Naive B cell (primary cell): ENCODE measurements at places on chromosomes 13 and 19. TPM values are rescaled to one million over a fixed set of nuclear protein-coding genes. Genes with fewer than 3 reads are reported as not detected.

The HSPB6 gene
- polyA plus RNA-seq = not detected

The PCDH9 gene
- 68.7 TPM for polyA plus RNA-seq

The SIGLEC11 gene
- not detected for polyA plus RNA-seq

The APOC4 gene
- not detected for polyA plus RNA-seq

The CPT1C gene
- polyA plus RNA-seq = not detected

The FGF22 gene
- polyA plus RNA-seq = not detected

The PCDH17 gene
- not detected for polyA plus RNA-seq

The PNKP gene
- 52.0 TPM for polyA plus RNA-seq

DNA sequence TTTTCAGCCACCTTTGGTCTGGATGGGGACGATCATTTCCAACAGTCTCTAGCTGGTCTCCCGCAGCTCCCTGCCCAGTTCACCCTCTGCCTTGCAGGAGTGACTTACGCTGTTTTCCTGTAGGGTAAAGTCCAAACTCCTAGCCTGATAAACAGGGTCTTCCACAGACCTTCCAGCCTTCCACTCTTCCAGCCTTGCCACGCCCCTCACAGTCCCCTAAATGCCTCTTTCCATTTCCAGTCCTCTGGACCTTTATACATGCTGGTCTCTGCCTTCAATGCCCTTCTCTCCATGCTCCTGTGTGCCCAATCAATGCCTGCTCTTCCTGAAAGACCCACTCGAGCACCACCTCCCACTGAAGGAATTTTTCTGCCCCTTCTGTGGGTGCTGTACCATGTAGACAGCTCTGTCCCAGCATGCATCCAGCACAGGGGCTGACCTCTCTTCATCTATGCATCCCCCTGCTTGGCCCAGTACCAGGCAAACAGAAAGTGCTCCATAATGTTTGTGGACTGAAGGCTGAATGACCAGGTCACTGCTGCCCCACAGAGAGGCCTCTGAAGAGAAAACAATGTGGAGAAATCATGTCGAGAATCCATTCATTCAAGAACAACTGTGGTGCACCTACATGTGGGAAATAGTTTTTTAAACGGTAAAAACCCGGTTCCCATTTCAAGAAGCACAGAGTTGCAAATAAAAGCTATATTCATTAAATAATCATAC is 4.6 kb downstream of the ATP7B start:
- no peak for DNase-seq

DNA sequence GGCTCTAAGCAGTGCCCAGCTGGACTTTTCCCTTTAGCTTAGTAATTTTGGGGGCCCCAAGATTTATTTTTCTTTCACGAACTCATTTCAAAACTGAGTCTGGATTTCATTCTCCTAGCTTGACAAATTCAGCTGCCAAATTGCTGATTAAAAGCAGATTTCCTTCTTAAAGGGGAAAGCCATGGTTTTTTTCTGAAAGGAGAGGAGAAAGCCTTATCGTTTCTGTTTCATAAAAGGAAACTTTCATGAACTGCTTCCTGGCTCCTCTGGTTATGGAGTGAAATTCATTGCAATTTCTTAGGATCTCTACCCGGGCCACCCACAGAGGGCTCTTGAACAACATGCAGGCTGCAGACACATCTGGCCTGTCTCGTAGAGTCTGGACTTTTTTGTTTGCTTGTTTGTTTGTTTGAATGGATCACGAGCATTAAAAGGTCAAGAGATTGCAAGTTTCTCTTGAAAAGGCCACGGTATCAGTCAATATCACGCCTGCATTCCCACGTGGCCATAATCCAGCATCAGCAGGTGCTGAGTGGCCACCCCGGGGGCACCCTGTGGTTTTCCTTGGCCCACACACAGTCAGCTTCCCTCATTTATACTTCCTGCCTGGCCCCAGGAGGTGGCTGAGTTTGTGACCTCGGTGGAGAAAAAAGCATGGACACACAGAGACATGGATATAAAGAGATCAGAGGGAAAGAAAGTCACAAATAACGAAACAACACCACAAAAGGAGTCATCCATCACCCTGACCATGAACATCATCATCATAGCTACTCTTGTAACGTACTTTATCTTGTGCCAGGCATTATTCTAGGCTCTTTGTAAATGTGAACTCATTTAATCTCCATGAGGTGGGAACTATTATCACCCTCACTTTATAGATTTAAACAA is 10.5 kb upstream of the KLK4 start:
- DNase-seq = no peak

DNA sequence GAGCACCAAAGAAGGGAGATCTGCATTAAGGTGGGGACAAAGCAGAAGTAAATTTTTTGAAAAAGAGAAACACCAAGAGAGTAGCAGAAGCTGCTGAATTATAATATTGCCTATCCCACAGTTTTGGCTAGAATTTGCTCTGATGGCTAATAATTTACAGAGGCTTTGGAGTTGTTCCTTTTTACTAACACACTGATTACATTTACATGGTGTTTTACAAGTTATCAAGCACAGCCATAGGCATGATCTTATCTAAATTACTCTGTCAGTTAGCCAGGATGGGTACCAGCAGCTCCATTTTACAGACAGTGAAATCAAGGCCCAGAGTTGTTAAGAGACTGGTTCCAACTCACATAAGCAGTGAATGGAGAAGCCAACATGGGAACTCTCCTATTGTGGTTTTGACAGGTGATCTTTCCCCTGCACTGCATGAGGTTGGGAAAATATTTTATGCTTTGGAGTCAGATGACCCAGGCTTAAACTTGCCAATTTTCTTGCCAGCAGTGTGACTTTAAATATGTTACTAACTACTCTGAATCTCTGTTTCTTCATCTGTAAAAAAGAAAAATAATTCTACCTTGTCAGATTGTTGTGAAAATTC is 33.5 kb upstream of the ESD start:
- DNase-seq = no peak

DNA sequence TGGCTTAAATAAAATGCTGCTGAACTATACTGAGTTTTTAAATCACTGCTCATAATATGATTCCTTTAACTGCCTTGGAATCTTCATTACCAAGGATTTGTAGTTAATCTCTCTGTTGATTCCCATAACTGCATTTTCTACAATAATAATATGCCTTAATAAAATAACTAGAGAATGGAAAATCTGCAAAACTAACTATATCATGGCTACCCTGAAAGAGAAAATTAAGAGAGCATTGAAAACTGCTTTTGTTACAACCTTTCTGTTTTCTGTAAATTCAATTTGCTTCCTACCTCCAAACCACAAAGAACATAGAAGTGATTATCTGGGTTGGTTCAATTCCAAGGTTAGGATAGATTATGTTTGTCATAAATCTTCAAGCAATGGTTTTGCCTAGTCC is 202.8 kb upstream of the ATXN8OS start:
- no peak for DNase-seq

DNA sequence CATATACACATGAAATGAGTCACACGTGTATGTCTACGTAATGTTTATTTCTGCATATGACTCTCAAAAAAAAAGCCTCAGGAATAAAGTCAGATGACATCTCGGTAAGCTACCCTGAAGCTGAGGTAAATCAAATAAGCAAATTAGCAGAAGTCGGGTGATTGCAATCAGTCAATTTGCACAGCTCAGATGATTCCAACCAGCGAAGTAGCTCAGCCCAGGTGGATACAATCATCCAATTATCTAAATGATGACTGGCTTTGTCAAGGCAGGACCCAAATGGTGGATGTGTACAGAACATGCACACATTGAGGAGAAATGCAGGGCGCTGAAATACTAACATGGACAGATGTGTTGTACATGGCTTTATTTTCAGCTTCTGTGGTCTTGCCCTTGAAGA is 148.5 kb downstream of the ZNF486 start:
- no peak for DNase-seq

DNA sequence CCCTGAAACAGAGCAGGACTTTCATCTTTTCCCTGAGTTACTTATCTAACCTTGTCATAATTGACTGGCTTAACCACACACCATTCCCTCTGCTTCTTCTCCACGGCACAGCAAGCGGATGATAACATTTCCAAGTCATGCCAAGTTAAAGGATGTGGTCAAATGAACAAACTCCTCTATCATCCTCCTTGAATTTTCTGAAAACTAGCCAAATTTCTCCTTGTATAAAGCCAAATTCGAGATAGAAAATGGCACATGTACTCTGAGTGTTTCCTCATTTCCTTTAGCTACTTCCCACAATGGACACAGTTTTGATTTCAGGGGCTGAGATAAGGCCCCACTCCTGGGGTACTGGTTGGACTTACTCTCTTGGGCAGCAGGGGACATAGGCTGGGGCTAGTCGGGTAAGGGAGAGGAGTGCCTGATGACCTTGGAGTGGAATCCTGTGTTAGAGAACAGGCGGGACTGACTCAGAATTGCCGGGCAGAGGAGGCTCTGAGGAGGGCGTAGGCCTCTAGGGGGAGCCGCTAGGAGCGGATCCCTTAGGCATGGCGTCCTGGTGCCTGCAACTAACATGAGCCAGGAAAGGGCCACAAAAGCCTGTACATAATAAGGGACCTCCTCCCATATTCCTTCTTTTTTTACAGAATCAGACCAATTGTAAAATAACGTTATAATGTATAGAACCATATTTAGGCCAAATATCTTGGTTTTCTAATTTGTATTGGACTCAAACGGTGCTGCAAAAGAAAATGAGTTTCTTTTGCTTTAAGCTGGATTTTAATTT is 20.3 kb upstream of the TMTC4 start:
- no peak for DNase-seq

DNA sequence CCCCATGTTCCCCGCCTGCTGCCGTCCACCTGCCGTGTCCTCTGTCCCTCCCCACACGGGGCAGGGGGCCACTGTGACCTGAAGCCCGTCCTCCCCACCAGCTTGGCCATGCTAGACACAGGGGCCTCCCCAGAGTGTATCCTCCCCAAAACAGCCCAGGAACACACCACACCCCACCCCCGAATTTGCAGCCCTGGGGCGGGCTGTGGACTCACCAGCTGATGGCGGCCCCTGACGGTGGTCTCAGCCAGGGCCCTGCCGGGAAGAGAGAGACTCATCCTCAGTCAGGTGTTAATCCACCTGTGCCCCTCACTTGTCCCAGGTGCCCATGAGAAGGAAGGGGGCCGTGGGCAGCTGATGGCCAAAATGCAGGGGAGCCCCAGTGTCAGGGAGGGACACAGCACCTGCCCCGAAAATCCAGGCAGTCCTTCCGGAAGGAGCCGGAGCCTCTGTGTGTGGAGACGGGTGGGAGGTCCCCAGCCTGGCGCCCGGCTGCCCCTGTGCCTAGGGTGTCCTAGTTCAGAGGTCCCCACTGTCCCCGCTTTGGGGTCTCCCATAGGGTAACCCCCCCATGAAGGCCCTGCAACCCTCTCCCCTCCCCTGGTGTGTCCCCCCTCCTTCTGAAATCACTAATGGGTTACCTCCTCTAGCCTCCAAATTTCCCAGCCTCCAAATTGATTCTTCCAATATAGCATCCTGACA is 39.3 kb upstream of the TCF3 start:
- DNase-seq = no peak

- DNase-seq = no peak
Observed at GRCh38 chr19:8573316-8573715, 3.9 kb downstream of the MYO1F start.

GRCh38 chr19:32287811-32288227 is 57.6 kb upstream of the ZNF507 start:
- no peak for DNase-seq

GRCh38 chr13:67519356-67519755 is 289.2 kb upstream of the PCDH9 start:
- DNase-seq = no peak

- DNase-seq = no peak
Observed at GRCh38 chr19:39676004-39676403, 20.3 kb downstream of the LGALS16 start.
